ENCODE measurements at places on chromosomes 6 and 20. TPM values are rescaled to one million over a fixed set of nuclear protein-coding genes. Genes with fewer than 3 reads are reported as not detected.

Gene FRK
- total RNA-seq, result 5.1 TPM

Gene WFDC2
- not detected for total RNA-seq

Gene ITPA
- total RNA-seq, result 103 TPM

Gene ATAT1
- total RNA-seq, result 1.3 TPM

DNA sequence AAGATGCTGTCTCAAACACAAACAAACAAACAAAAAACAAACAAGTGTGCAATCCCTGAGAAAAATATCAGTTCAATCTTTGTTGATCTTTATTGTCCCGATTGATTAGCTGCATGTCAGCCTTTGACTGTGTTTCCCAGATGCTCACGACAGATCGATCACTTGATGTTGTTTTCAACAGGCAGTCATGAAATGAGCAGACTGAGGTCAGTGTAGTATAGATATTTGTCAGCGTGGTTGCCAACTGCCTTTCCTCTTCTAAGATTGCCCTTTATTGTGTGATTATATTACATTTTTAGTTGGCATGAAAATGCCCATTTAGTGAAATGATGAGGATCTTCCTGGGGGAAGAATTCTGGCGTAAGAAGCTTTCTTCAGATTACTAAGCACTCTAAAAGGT lies 25.6 kb downstream of the UTRN start:
- no peak for DNase-seq

GRCh38 chr20:14333721-14334120 lies 3.7 kb downstream of the FLRT3 start:
- DNase-seq, result no peak

DNA sequence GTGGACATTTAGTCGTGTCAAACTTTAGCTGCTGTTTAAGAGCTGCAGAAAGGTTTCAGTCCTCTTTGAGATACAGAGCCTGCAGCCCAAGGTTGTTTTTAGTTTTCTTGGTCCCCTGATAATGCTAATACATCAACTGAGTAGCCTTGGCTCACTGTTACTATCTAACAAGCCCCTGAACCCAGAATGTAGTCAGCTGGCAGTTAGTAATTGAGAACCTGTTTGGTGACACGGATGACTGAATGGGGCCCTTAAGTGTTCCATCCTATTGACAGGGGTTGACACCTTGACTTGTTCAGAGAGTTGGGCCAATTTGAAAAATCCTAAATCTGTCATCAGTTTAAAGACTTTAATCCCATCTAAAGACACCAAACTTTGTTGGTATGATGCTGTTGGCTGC lies 2.8 kb downstream of the RTN4IP1 start:
- no peak for DNase-seq

DNA sequence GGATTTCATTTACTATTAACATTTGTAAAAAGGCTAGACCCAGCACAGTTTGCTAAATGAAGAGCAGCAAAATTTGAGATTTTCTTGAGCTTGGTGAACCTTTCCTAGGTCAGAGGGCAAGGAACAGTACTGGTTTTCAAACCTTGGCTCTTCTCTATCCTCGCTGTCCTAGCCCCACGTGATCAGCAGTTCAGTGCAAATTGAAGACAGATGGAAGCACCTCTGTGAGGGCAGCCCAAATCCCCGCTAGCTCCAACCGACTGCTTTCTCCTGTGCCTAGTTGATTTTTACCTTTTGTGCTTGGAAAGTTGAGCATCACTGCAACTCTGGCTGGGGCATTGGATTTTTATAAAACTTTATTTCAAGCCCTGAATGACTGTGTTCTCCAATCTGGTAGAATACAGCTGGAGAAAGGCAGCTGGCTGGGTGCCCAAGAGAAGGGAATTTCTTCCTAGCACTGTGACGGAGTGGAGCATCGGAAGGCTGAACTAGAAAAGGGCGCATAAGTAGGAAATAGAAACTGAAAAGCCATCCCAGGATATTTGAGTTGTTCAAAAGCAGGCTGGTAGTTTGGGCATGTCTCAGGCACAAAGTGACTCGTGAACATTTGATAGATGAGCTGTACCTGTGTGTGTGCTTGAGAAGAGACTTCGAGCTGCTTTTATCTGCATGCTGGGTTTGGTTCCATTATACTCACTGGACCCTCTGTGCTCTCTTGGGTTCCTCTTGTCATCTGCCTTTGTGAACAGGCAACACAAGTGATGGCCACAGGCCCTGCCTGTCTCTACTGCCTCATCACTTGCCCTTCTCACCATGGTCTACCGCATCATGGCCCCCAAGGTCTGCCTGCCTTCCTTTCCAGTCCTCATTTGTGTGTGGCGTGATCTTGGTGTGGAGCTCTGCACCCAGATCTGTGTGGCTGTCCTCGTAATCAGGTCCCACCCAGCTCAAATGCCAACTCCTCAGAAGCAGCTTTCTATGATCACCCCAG lies 2.3 kb downstream of the RNF114 start:
- DNase-seq, result no peak

GRCh38 chr6:140985679-140986275 lies 1146.9 kb upstream of the GJE1 start:
- no peak for DNase-seq

GRCh38 chr6:35017411-35018181 lies 123.5 kb downstream of the TCP11 start:
- no peak for DNase-seq
